Ovary (tissue), 10 donors: ENCODE measurements at places on chromosomes 13 and 19. TPM values are rescaled to one million over a fixed set of nuclear protein-coding genes. Genes with fewer than 3 reads are reported as not detected.
A peak's percentile ranks its signal among the peaks of the same experiment; 100 is the strongest.

- DNase-seq: no peak
Measured at GRCh38 chr13:99992949-99993351, 11.4 kb downstream of the ZIC2 start.

DNA sequence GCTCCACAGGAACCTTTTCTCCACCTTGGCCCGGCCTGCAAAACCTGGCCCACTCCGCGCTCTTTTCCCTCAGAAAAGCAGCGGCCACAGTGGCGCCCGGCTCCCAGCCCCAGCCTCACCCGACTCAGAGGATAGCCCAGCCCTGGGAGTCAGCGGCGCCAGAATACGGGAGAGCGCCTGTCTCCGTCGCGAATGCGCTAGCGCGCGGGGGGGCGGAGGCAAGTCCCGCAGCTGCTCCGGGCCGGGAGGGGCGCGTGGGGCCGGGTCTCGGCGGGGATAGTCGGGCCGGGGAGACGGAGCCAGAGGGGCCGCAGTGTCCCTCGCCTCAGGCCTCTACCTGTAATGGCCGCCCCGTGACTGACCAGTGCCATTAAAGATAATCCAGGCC, at the start of gene ZFP30:
Gene ZFP30, minus strand, starts transcription at position 165 of the 388 bp plus-strand sequence. CDS start 7,643 bp downstream, outside the sequence.
- peak; percentile 92 for DNase-seq

DNA sequence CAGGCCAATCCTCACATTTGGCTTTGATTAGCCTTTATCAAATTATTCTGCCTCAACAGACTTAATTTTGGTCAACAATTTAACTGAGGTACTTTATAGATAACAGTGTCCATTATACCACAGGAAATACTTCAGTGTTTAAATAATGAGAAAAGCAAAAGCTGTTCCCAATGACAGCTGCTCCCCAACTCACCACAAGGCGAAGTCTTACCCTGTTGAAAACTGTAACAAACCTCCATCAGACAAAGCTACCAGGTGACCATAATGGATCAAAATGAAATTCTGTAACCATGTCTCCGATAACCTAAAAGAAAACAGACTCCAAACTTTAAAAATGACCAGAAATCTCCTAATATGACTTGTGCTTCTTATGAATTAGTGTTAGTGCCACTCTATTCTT, 50.3 kb downstream of the ZNF44 start:
- DNase-seq: no peak

- no peak for DNase-seq
Measured at GRCh38 chr19:40682431-40682964, 8.0 kb downstream of the NUMBL start.

GRCh38 chr13:84567848-84568247, 685.6 kb upstream of the SLITRK1 start:
- no peak for DNase-seq

DNA sequence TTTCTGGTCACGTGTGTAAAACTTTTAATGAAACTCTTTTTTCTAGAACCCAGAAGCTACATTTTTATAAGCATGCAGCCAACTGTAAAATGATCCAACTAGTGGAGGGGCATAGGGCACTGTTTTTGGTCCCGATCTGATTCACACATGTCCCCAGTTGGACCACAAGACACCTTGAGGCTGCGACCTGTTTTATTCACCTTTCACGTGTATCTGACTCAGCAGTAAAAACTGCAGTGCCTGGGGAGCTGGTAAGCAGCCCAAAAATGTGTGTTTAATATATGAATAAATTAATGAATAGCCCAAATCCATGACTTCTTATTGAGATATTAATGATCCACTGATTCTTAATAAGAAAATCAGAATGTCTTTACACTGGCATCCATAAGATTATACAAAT, 140.4 kb downstream of the COL4A1 start:
- DNase-seq: no peak

- no peak for DNase-seq
Measured at GRCh38 chr19:31537136-31537535, 187.9 kb upstream of the TSHZ3 start.

GRCh38 chr13:36124236-36124822, 6.9 kb downstream of the DCLK1 start:
- peak; percentile 71 for DNase-seq

DNA sequence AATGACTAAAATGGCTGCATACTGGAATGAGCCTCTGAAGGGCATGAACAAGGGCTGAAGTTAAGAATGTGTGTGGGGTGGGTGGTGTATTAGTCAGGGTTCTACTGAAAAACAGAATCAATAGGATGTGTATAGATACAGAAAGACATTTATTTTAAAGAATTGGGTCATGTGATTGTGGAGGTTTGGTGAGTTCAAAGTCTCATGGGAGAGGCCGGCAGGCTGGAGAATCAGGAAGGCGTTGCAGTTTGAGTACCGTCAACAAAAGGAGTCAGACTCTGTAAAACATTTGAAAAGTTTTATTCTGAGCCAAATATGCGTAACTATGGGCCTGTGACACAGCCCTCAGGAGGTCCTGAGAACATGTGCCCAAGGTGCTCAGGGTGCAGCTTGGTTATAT, 24.5 kb upstream of the CYSLTR2 start:
- no peak for DNase-seq

Gene P2RY11
- 5.5 TPM for total RNA-seq

Gene LIN7B
- 8.5 TPM for total RNA-seq

Gene RFXAP
- total RNA-seq: 7.8 TPM

Gene FGF21
- not detected for total RNA-seq

Gene GPC5
- total RNA-seq: 0.48 TPM
